Stimulated activated CD8-positive, alpha-beta memory T cell treated with anti-CD3 and anti-CD28 coated beads, Interleukin-2, amount 100 ng/mL, for 1 hour (primary cell): ENCODE measurements at places on chromosomes 3 and 15.

GRCh38 chr15:92901072-92901761 lies 1.1 kb downstream of the CHD2 start:
- DNase-seq: no peak

DNA sequence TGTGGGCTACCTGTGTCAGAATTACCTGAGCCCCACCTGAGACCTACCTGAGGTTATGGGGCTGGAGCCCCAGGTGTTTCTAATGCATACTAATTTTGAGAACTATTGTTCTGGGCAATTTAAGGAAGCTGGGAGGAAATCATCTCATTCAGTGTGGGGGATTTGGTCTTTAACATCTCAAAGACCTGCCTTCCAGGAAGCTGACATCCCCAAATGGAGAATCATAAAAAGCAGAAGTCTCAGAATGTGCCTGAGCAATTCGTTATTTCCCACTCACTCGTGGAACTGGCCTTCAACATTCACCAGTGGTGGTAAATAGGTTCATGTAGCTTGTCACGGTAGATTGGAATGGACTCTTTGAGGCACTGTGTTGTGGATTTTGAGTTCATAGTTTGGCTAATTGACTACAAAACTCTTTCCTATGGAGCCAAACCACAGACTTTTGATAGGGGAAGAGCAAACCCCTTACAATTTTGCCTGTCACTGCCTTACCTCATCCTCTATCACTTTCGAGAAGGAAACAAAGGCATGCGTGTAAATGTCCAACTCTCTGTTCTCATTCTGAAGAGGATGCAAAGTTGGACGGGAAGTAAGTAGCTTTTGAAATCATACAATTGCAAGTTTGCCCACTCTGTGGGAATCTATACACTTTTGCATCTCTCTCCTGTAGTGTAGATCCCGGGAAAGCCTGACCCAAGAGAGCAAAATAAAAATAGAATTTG lies 521.0 kb upstream of the MDFIC2 start:
- no peak for DNase-seq

- DNase-seq: no peak
Observed at GRCh38 chr3:52841211-52841980, 6.6 kb upstream of the MUSTN1 start.

GRCh38 chr15:71409541-71409940 lies 294.3 kb downstream of the THSD4 start:
- DNase-seq: no peak

GRCh38 chr3:183698318-183698751 lies 738 bp downstream of the YEATS2 start:
- DNase-seq: no peak

DNA sequence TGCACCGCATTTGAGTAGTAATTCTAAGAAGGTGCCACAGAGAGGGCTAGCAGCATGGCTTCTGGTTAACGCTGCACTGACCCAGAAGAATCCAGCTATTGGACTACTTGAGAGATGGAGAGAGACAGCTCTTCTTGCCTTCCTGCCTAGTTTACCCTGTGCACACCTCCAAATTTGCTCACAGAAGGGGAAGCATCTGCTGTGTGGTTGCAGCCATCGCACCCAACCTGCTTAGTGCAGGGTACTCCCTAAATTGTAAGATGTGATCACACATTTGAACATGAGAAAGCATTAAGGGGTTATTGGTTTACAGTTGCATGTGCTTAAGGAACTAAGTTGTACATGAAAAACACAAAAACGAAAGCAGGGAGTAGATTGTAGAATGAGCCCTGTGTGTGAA lies 122.1 kb downstream of the FOXB1 start:
- DNase-seq: no peak

DNA sequence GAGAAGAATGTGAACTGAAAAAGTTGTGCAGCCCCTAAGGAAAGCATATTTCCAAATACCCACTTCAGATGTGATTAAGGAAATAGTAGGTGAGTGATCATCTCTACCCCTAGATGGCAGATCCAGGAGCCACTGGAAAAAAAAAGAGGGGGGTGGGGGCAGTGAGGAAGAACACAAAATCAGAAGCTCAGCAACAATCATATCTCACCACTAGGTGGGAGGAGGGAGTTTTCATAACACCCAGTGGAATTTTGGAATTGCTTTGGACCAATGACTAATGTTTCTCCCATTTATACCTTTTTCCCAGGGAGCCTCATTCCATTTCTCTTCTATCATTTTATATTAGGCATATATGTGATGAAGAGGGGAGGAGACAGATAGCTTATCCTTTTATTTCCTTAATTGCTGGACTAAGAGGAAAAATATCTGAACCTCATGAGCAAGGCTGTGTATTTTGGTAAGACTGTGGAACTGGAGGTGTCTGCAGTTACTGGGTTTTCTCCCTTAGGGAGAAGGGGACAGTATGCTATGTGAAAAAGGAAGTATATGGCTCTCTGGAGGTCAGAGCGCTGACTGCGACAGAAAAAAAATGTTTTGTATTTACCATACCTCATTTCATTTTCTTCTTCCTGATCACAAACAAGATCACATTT lies 363.4 kb downstream of the GAP43 start:
- no peak for DNase-seq

DNA sequence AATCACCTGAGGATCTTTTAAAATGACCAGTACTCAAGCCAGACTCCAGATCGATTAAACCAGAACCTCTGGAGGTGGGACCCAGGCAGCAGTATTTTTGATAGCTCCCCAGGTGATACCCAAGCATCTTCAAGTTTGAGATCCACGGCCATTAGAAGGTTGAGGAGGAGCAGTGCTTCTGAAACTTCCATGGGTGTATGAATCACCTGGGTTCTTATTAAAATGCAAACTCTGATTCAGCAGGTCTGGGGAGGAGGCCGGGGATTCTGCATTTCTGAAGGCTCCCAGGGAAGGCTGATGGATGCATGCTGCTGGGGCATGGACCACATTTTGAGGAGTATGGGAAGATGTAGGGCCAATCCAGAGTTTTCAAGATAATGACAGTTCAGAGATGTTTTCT lies 55.4 kb downstream of the ATG7 start:
- no peak for DNase-seq

DNA sequence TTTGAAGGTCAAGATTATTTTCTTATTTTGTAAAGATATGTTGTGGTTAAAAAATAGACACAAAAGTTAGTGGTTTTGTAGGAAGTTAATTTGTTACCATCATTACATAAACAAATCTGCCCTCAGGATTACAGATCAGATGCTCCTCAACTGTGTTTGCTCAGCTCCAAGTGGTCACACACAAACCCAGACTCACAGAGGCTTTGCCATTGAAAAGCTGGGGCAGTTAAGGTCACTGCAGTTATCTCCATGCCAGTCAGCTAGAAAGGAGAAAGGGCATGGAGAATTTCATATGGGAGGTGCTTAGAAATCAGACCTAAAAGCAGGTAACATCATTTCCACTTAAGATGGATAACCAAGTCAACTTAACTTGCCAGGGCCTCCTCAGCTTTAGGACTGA lies 825.7 kb upstream of the GBE1 start:
- no peak for DNase-seq

DNA sequence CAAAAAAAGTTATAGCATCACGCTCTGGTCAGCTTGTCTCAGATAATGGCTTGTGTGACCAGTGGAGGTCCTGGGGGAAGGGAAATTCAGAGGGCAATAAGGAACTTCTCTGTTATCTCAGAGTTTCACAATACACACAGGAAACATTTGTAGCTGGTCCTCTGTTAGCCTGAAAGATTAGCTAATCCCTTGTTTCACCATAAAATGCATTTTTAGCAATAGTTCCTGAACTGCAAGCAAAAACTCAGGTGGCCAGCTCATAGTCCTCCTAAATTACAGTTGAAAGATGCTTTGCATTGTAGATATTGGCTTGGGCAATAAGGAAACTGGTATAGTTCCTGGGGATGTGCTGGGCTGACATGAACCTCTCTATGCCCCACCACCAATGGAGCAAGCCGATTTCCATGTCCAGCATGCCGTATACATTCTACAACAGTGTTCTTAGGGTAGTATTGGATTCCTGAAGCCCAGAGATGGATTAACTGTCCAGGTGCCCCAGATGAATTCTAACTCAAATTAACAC lies 141.5 kb upstream of the TBL1XR1 start:
- no peak for DNase-seq

DNA sequence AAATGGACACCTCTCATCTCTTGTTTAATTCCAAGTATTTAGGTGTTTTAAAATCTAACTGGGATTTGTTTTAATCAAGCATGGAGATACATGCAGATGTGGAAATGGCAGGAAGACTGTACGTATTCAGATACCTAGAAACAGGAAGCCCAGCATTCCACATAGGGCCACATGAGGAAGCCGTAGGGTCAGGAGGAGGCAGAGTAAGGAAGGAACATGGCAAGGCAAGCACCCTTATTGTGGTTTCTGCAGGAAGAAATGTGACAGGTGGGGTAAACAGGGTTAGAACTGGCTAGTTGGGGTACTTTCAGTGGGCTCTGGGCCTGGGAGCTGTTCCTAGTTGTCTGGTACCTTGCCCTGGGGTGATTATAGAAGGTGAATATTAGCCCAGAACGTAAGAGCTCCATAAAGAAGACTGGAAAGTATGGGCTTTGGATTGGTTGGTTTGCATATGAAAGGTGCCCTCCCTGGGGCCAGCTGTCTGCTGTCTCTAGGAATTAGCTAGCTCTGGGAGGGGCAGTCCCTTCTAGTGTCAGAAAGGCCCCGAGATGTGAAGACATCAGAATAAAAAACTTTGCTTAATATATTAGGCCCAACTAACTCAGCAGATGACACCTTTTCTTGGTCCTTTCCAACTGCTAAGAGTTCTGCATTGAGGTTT lies 107.7 kb upstream of the CADPS start:
- DNase-seq: no peak

GRCh38 chr15:66715720-66716655 lies 14.0 kb downstream of the SMAD6 start:
- no peak for DNase-seq

- no peak for DNase-seq
Observed at GRCh38 chr3:138600100-138600745, 6.2 kb upstream of the CEP70 start.

DNA sequence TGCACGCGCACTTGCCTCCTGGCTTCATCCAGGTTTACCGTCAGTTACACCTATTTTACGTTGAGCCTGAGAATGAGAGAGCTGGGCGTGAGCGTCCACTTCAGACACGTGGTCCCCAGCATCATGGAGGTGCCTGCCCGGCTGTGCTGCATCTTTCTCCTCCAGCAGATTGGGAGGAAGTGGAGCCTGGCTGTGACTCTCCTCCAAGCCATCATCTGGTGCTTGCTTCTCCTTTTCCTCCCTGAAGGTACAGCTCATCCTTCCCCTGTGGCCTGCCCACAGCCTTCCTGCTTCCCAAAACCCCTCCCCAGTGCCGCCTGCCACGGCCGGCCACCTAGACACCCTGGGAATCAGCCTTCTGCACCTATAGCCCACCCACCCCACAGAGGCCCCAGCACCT lies 31.6 kb downstream of the SLC22A14 start:
- DNase-seq: no peak

- DNase-seq: no peak
Observed at GRCh38 chr3:101779822-101780381, 891 bp downstream of the NXPE3 start.

DNA sequence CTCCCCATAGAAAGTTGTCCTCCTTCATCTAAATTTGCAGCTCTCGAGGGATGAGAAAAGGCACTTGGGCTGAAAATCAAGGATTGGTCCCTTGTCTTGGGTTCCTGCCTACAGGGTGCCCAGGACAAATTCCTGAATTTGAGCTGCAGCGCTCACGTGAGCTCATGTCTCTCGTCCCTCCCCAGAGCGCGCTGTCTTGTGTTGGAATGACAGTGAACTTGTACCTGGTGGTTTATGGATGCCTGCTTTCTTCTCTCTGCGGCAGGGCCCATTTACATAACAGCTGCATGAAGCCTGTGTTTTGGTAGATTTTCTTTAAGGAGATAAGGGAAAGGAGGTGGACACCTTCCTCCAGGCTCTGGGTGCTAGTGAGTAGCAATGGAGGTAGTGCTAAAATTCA lies 4.3 kb downstream of the RYR3 start:
- DNase-seq: no peak

DNA sequence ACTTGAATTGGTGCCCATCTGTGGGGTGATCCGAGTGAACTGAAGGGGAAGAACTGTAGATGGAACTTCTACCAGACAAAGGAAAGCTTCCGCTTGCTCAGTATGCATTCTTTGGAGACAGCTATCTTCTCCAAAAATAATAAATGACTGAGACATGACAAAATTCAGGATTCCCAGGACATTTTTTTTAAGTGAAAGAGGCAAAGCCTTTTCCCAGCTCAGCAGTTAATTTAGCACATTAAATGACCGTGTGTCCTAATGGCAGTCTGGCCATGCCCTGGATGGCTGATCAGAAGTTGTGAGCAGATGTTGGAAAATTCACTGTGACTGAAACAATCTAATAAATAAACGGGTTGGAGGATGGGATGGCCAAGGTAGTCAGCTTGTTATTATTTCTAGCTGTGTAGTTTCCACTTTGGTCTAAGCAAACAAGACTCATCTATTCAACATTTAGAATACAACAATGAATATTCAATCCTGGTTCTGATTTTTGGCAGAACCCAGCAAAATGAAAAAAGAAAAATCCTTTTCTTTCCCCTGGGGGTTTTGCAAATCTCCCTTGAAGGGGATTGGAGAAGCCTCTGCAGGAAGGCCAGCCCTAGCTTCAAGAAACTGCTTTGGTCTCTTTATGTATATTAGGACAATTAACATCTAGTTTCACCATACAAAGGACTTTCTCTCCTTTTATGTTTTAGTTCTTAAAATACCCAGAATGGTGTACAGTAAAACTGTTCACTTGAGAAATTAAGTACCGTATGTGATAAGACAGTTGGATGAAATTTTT lies 540.9 kb upstream of the MDFIC2 start:
- no peak for DNase-seq

DNA sequence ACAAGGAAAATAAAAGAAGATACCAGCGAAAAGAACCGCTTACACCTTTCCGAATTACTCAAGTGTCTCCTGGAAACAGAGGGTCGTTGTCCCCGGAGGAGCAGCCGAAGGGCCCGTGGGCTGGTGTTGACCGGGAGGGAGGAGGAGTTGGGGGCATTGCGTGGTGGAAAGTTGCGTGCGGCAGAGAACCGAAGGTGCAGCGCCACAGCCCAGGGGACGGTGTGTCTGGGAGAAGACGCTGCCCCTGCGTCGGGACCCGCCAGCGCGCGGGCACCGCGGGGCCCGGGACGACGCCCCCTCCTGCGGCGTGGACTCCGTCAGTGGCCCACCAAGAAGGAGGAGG lies 325 bp downstream of the ALCAM start:
- no peak for DNase-seq

DNA sequence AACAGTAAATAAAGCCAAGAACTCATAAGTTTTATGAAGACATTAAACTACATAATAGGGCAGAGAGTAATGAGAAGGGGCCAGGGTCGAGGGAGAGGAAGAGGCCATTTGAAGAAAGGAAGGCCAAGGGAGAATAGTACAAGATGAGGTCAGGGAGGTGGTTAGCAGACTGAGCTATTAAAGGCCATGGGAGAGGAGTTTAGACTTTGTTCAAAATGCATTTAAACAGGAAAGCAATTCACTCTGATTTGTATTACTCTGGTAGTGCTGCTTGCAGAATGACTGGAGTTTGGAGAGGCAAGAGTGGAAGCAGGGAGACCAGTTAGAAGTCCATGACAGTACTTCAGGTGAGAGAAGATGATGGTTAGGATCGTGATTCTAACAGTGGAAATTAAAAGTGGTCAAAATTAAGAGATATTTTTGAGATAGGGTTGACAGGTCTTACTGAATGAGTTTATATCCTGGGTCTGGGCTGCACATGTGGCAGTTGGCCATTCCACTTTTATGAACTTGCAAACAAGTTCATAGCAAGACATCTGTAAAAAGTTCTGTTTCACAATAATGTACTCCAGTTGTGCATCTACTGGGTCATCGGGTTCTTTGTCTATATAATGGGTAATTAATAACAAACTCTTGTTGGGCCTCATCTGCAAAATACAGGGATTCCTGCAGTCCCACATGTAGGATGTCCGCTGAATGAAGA lies 16.3 kb downstream of the PPP2R3A start:
- DNase-seq: no peak
